ENCODE measurements at places on chromosomes 2 and 18.

- DNase-seq, result peak; percentile 40
Observed at GRCh38 chr2:146992057-146992456, 852.8 kb upstream of the ACVR2A start.

DNA sequence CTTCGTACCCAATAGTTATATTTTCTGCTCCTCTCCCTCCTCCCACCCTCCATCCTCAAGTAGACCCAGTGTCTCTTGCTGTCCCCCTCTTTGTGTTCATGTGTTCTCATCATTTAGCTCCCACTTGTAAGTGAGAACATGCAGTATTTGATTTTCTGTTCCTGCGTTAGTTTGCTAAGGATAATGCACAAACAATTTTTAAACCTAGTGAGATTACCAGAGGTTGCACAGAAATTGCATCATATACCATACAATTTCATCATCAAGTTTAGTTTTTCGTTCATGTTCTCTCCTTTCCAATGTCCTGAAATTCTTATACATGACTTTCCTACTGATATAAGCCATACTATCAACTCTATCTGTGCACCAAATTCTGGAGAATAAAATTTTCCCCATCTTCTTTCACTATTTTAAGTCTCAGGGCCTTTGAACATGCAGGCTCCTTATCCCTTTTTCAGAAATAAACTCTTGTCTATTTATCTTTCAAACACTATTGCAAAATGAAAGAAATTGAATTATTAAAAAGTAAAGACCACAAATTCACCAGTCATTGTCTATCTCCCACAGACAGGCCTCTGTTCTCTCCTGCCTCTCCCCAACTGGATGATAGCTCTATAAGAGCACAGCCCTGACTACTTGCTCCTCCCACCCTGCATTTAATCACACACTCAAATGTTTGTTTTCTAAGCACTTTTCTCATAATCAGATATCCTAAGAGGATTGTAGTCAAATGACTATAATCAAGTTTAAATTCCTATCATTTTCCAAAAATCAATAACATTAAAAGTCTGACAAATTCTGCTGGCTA, 27.2 kb upstream of the B4GALT6 start:
- no peak for DNase-seq

DNA sequence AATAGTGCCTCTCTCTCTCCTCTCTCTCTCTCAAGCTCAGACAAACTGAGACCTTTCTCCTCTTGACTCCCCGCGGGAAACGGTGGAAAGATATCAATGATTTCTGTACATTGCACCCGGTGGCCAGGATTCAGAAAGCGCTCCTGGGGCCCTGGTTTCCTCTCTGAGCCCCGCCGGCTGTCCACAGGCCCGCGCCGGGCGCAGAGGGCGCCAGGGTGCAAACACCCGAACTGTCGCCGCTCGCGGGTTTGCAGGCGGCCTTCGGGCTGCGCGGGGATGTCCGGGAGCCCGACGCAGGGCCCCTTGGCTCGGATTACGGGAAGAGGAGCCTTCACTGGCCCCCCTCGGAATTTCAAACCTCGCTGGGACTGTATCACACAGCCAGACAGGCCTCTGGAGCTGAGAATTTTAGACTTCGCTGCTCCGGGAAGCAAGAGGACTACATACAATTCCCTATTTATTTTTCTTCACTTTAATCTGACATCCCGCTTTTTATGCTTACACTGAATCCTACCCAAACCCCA, 5.2 kb upstream of the EN1 start:
- DNase-seq, result peak; percentile 42

DNA sequence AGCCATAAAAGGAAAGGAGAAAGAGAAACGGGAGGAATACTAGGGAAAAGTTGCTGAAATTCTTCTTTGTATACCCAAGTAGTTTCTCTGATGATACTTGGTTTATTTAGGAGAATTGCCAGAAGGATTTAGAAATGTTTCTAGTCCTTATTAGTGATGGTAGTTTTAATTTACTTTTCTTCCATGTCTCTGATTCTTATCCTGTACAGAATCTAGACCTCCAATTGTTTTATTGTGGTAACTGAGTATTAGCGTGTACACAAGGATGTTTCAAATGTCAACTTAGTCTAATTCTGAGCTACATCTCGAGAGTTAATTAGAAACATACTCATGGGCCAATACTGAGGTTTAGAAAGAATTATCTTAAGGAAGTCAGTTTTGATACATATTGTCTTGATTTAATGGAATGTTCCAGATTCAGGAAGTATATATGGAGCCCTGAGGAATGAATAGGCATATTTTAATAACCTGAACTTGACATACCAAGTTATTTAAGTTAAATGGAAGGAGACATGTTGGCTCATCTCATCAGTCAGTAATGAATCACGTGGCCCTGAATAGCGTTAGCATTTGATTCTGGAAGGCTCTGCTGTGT, 219.6 kb downstream of the LTBP1 start:
- peak; percentile 95 for DNase-seq

DNA sequence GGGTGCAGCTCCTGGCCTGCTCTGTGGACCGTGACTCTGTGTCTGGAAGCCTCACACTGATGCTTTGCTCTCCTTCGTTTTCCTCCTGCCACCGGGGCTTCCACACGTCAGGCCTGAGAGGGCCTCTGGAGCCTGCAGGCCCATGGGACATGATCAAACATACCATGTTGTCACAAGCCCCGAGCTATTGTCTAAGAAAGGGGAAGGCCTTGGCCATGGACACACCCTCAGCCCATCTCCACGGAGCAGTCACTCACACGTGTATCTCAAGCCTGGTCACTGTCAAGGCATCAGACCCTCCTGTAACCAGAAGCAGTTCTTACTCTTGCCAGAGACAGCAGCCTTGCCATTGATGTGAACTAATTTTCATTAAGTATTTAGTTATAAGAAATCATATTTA, 814.1 kb upstream of the SALL3 start:
- DNase-seq, result no peak

- DNase-seq, result no peak
Observed at GRCh38 chr2:219455581-219455980, 20.9 kb downstream of the SPEG start.

- no peak for DNase-seq
Observed at GRCh38 chr18:47932603-47933002, 2.1 kb upstream of the SMAD2 start.

DNA sequence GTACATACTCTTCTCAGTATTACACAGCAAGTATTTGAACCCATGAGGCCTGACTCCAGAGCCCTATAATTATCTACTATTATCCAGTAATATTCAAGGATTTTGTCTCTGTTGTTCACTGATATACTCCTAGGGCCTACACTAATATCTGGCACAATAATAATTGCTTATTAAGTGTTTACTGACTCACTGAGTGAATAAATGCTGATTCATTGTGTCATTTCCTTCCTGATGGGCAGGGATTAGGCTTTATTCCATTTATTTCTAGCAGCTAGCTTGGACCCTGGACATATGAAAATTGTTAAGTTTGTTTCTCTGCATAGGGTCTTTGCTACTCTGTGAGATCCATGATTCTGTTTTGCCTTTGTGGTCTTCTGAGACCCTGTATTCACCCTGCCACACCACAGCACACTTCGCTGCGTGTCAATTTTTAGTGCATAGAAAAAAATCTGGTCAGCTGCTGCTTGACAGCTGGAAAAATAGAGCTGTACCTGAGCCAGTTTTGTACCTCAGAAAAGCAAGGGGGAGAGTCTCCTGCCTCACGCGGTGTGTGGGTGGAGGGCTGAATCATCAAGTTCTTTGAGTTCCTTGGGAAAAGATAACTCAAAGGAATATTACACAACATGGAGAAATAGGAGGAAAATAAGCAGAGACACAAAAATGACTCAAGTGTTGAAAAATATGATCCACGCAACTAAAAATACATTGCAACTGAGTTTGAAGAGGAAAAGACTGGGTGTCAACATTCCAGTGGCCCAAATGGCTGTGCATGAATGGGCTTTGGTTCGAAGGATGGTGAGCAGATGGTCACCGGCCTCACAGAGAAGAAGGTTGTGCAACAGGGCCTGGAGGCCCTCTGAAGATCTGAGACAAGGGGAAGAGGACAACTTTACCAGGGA, 18.9 kb upstream of the DPP4 start:
- peak; percentile 90 for DNase-seq
